ENCODE measurements at places on chromosomes 3 and 15.

GRCh38 chr15:57892181-57892580 is 173.3 kb downstream of the ALDH1A2 start:
- no peak for DNase-seq

DNA sequence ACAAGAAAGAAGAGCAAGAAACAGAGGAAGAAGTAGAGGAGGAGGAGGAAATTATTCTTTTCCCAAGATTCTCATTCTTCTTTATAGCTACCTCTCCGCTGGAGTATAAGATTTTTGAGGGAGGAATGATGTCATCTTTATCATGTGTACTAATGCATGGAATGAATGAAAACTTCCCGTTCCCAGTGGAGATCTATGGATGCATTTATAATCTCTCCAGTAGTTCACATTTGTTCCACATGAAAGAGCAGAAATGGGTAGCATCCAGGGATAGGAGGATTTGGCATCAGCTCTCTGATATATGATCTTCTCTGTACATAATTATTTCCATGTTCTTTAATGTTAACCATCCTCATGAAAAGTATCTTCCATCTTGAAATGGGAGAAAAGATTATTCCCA is 244.4 kb downstream of the ADAMTSL3 start:
- no peak for DNase-seq

DNA sequence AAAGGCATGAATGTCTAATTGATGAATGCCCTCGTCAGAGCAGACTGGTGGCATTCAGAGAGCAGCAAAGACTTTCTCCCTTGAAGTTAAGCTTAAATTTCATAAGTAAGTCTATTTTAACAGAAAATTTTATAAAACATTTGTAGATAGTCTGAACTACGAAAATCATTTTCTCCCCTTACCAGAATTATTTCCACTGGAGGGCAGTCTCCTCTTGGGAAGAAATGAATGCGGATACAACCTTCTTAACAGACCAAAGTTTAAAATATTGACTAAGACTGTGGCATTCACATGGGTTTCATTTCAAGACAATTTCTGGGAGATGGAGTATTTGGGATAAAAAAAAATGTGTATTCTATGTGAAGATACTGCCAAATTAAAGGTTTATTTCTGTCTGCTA is 669.0 kb downstream of the FHIT start:
- DNase-seq: peak; percentile 13

GRCh38 chr3:133874761-133875438 is 20.8 kb downstream of the RAB6B start:
- no peak for DNase-seq

- no peak for DNase-seq
These were observed 23.9 kb downstream of the ILDR1 start for GRCh38 chr3:121998030-121998580.

DNA sequence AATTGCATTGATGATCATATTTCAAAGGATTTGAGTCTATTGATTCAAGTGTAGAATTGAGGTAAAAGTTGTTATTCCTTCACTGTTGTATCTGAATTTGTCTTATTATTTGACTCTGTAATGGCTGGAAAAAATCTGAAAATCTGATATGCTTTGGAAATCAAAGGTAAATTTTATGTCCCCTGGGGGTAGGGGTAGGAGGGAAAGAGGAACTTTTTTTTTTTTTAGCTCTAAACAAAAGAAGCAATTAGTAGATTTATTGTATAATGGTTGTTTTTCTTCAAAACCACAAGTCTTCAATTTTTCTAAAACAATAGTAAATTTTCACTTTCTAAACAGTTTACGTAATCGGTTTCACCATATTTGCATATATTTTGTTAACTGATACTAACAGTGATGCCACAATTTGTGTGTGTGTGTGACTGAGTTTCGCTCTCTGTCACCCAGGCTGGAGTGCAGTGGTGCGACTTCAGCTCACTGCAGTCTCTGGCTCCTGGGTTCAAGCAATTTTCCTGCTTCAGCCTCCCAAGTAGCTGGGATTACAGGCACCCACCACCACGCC is 91.7 kb upstream of the GOLGA6L4 start:
- no peak for DNase-seq

GRCh38 chr15:57432141-57432741 is 55.9 kb downstream of the CGNL1 start:
- no peak for DNase-seq

- no peak for DNase-seq
These were observed 31.0 kb downstream of the ENTPD3 start for GRCh38 chr3:40417845-40418543.

DNA sequence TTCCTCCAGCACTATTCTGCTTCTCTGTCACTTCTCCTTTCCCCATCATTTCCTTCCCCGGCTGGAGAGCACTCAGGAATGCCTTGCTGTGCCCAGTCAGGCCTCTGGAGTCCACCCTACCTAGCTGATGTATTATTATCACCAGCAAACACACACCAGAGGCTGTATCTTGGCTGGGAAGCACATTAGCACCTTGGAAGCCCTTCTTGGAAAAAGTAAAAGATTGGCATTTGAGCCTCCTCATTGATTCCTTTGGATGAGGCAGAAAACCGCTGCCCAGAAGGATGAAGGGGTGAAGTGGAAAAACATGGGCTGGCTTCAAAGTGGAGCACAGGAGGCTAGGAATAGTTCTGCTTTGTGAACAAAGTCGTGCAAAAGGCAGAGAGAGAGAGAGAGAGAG is 244.3 kb downstream of the RPLP1 start:
- no peak for DNase-seq

GRCh38 chr3:20316238-20316637 is 130.2 kb upstream of the SGO1 start:
- DNase-seq: no peak

- no peak for DNase-seq
These were observed 27.5 kb downstream of the PCCB start for GRCh38 chr3:136277634-136278033.

DNA sequence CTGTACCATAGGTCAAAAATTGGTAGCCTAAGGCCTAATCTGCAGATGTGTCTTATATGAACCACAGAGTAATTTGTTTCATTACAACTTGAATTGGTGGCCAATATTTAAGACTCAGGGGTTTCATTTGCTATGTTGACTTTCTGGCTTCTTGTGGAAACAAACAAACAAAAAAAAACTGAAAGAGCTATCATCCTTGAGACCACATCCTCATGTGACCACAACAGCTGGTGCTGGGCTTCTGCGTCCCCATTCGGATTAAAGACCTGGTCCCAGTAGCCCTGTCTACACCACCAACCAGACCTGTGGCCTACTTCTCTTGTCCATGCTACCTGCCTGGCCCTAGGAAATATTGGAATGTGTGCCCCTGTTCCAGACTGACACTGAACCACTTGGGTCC is 61.7 kb downstream of the STRIT1 start:
- no peak for DNase-seq

GRCh38 chr3:194277786-194278130 is 73.4 kb downstream of the CPN2 start:
- no peak for DNase-seq

- DNase-seq: no peak
These were observed 20.0 kb downstream of the GPD1L start for GRCh38 chr3:32126305-32127015.

DNA sequence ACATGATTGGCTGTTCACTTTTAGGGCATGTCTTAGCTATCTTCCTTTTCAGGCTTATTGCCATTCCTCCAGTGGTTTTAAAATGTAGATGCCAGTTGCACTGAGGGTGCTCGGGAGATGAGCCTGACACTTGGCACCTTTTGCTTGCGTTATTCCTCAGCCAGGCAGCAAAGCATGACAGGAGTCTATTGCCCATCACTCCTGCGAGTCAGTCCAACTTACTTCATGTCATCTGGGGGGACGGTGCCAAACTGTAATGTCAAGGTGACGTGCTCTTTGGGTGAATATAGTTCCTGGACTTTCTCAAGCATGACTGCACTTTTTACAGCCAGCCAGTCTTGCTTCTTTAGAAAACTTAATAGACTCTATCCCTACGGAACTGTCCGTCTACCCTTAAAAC is 406.0 kb upstream of the C2CD4B start:
- no peak for DNase-seq

- no peak for DNase-seq
These were observed 24.2 kb downstream of the PXYLP1 start for GRCh38 chr3:141255846-141256261.

DNA sequence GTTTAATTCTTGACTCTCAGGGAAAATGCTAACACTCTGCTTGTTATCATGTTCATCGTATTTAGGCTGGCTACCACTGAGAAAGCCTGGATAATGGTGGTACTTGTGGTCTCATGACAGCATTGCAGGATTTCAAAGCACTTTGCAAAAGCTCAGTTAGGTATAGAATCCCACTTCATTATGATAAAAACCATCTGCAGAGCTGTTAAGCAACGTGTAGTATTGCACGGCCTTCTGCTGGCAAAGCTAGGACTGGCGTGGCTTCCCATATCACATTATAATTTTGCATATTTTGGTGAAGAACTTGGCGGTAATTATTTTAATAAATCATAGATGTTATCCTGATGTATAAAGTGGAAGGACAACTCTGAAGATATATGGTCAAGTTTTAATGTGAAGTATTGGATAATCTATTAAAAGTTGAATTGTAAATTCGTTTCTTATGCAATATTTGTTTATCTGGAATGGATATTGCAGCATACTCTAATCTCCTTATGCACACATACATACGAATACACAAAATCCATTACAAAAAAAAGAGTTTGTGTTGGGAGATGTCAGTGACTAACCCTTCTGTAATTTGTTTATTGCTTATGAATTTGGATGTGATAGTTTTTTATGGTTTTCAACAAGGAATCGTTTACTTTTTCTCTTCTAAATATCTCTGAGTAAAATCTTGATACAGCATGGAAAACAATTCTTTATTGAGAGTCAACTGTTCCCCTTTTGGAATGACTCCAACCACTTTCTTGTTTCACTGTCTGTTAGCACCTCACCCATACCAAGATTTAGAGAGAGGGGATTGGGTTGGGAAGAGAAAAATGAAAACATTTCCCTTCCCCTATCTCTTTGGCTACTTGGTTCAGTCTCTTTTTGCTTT is 9.2 kb downstream of the RAB8B start:
- DNase-seq: no peak

- DNase-seq: no peak
These were observed 9.0 kb upstream of the MEIS2 start for GRCh38 chr15:37109168-37109871.

- DNase-seq: peak; percentile 76
These were observed 17.5 kb downstream of the SHC4 start for GRCh38 chr15:48946074-48946839.

GRCh38 chr15:58074452-58074851 is 8.9 kb upstream of the ALDH1A2 start:
- no peak for DNase-seq

DNA sequence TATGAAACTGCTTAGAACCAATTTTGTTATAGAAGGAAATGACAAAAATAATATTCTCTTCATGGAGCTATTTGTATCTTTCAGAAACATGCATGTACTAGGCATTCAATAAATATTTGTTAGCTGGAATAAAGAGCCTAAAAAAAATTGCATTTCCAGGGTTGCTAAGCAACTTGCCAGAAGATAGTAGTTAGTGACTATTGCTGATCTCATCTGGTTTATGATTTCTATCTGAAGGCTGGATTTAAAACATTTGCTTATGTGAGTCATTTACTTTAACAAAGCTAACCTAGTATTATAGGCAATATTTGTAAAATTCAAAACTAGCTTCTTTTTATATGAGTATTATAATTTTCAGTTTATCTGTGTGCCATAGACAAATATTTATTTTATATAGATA is 78.3 kb downstream of the NAALADL2 start:
- DNase-seq: no peak

DNA sequence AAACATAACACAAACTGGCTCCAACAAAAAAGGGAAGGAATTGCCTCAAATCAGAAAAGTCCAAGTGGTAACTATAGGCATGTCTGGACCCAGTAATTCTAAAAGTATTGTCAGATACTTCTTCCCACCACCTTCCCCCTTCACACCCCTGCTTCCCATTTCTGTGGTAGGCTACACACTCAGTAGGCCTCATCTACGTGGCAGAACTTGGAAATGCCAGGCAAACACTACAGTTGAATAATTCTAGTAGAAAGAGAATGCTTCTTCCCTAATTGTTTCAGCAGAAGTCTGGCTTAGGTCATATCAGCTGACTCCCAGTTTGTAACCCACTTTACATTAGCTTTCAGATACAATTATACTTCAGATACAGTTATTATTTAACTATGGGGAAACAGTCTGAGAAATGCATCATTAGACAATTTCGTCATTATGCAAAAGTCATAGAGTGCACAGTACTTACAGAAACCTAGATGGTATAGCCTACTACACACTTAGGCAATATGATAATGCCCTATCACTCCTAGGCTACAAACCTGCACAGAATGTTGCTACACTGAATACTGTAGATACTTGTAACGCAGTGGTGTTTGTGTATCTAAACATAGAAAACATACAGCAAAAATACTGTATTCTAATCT is 6.4 kb downstream of the SETMAR start:
- no peak for DNase-seq

DNA sequence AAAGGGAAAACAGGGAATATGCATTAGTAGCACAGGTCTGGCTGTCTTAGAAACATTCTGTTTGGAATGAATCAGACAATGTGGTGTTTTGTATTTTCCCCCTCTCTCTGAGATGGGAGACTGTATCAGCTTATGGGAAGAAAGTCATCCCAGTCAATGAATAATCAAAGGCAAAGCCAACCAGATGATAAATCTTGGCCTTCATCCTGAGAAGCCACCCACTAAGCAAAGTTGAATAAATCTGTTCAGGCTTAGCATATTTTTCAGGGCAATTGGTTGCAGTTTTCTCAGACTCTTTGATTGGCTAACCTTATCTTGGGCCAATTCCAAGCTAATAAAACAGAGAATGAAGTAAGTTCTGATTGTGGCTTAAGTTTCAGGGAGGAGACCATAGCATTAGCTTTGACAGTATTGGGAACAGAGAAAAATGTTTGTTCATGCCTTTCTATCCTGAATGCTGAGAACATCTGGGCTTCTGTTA is 63.6 kb upstream of the ARL8B start:
- DNase-seq: peak; percentile 15

DNA sequence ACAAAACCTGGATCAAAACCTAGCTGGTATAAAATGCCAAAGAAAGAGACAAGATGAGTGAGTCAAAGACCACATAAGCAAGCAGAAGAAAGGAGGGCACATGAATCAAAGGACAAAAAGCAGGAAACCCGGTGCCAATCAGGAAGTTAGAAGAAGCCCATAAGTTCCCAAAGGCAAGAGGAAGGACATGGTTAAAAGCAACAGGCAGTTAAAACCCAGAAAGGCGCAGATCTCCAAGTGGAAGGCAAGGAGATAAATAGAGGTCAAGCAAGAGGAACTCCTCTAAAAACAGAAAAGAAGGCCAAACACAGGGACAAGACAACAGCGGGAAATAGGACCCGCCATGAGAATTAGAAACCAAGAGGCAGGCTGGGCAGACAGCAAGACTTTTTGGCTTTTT is 4.4 kb downstream of the TMOD2 start:
- DNase-seq: no peak

DNA sequence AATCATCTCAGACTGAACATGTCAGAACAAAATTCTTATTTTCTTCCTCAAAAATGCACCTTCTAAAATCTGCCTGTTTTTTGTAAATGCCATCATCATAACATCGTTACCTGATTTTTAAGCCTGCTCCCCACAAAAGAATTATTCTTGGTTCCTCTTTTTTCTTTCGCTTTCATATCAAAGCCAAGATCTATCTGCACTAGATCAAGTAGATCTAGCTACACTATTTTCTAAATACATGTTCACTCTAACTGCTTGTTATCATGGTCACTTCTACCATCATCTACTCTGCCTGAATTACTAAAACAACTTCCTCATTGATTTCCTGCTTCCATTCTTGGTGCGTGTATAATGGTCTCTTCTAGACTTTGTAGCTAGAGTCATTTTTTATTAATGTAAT is 217.7 kb downstream of the ARPP21 start:
- no peak for DNase-seq

All from ACHN (cell line).